ENCODE measurements at places on chromosomes 4 and X.

DNA sequence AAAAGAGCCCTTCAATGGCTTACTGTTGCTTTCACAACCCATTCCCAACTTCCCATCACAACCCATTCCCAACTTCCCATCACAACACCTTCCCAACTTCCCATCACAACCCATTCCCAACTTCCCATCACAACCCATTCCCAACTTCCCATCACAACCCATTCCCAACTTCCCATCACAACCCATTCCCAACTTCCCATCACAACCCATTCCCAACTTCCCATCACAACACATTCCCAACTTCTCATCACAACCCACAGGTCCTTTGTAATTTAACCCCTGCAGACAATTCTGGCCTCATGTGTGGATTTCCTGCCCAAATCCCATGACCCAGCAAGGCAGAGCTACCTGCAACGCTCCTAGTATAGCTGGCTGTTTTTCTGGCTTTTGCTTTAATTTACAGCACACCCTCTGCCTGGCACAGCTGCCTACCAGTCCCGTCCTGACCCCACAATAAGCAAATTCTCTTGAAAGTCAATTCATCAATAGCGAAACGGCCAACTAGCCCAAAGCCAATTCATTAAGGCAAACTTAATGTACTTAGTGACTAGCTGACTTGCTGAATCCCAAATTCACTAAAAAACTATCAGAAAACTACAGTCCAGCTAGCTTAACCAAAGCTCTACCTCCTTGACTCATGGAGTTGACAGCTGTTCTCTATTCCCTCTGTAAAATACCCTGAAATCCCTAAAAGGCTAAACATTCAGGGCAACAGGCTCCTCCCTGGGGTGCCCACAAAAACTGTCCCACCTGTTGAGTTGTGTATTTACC, 75.6 kb downstream of the AFAP1 start:
- no peak for DNase-seq

DNA sequence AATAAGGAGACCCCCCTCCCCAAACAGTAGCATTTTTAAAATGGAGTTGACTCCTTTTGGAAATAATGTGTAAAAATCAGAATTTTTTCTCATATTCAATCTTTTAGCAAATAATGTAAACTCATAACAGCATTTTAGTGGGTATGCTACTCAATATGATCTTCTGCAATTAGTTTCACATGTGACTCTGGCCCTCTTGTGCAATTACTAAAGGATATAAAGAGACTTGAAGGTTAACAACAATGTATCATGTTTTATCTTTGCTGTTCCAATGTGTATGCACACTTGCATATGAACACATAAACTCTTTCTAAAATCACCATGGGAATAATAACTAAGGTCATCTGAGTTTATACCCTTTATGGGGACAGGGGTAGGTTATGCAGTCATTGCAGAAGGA, 39.9 kb upstream of the RXFP1 start:
- DNase-seq: no peak

DNA sequence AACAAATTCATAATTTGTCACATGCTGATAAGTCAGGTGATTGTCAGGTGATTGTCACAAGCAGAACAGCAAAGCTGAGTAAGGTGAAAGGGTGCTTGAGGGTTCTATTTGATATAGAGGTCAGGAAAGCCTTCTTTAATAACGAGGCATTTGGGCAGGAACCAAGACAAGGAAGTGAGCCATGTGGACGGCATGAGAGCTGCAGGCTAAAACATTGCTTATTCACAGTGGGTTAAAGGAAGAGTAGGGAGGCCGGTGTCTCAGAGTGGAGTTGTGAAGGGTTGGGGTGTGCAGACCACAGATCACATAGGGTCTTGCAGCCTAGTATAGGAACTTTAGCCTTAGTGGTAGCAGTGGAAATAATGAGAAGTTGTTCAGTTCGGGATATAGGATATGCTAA, 31.3 kb upstream of the CYP2U1 start:
- no peak for DNase-seq

GRCh38 chr4:96525898-96526297, 686.0 kb downstream of the PDHA2 start:
- no peak for DNase-seq

DNA sequence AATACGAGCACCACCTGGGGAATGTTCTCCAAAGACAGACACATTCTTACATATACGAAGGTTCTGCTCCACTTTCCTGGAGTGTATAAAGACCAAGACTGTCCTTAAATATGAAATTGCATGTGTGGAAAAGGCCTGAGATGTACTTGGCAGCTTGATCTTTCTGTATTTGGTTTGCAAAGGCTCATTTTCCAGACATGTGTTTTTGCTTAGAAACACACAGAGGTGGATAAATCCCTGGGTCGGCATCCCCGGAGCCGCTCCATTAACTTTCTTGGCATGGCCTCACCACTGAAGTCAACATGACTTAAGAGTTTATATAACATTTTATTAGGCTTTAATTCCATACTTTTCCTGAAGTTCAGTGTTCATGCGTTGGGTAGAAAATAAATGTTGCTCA, 239.4 kb downstream of the LDB2 start:
- no peak for DNase-seq

GRCh38 chrX:119398974-119399771, at the start of gene SLC25A43:
Gene SLC25A43, plus strand, starts transcription at chrX:119399336. Its CDS starts 68 bp downstream, at chrX:119399404.
- DNase-seq: peak; percentile 6

- no peak for DNase-seq
Measured at GRCh38 chrX:77444545-77444944, 2.6 kb upstream of the FGF16 start.

- DNase-seq: peak; percentile 37
Measured at GRCh38 chrX:83508006-83508405, at the start of gene POU3F4. Gene POU3F4, plus strand, starts transcription at chrX:83508290. Its CDS starts 35 bp downstream, at chrX:83508325.

DNA sequence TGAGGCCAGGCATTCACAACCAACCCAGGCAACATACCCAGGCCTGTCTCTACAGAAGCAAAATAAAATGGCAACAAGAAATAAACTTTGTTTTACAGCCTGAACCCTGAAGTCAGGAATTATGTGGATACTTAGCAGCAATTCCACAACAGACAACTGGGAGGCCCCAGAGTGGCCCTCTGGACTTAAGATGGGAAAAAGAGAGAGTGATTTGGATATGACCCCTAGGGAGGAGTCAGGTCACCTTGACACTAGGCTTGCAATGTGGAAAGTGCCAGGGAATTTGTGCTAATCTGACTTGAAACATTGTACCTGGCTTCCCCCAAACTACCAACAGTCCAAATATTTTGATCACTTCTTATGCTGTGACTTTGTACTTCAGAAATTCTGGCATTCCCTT, 193.1 kb downstream of the PARM1 start:
- no peak for DNase-seq

- no peak for DNase-seq
Measured at GRCh38 chrX:147072747-147073146, 258.2 kb upstream of the CXorf51A start.

GRCh38 chrX:150763810-150764209, 70.6 kb downstream of the MTMR1 start:
- DNase-seq: no peak

DNA sequence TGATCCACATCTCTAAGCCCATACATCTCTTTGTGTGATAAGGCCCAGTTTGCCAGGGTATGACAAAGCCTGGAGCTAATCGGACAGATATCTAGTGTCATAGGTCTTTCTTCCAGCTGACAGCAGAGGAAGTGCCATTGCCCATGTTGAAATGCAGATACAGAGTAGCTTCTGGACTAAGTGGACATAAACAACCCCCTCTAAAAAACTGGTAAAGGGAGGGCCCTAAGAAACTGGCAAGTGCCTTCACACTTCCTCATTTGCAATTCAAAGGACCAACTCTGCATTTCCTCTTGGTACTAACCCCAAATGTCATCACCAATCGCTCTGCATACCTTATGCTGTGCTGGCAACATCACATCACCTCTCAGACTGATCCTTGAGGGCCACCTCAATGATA, 20.8 kb downstream of the ARHGEF6 start:
- no peak for DNase-seq

GRCh38 chr4:1194010-1194900, 21.9 kb upstream of the SPON2 start:
- no peak for DNase-seq

- no peak for DNase-seq
Measured at GRCh38 chr4:6008766-6009385, 9.4 kb downstream of the C4orf50 start.

DNA sequence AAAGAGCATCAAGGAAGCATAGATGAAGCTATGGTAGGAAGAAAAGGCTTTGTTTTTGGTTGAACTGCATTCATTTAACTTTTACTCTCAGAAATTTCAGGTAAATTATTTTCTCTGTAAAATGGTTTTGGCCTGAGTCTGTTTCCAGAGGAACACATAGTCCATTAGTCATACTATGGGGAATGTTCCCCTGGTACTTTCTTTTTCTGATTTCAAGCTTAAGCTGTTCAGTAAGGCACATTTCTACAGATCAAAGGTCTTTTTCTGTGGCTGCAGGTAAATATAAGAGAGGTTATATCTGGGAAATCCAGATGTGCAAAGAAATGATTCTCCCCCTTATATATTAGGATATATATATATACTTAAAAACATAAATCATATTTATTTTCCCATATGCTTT, 1744.4 kb upstream of the ADGRL3 start:
- no peak for DNase-seq

GRCh38 chr4:184383497-184384055, 90.8 kb downstream of the IRF2 start:
- no peak for DNase-seq

DNA sequence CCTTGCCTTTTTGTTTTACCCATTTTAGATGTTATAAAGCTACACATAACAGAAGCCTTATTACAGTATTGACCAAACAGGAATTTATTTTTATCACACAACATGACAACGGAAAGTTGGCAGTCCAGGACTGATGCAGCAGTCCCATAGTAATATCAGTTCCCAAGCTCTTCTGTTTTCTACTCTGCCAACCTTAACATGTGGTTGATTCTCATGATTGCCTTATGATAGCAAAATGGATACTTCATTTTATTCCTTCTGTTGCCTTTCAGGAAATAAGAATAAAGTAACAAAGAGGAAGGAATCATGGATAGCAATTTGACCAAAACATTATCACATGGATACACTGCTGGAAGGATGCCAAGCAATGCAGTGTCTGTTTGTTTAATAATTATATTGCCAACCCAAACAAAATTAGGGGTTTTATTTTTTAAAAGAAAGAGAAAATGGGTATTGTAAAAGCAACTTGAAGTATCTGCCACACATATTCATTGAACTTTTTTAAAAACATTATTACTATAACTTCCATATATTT, 275.7 kb downstream of the STPG2 start:
- DNase-seq: no peak

DNA sequence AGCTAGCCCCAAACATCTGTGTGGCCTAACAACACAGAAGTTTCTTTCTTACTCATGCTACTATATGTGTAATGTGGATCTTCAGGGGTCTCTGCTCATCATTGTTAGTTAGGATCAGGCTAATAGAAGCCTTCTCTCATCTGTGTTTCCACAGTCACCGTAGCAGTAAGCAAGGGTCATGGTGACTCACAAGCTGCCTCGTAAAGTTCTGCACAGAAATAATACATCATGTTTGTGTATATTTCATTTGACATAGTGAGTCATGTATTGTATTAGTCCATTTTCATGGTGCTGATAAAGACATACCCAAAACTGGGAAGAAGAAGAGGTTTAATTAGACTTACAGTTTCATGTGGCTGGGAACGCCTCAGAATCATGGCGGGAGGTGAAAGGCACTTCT, 38.7 kb downstream of the SLC4A4 start:
- no peak for DNase-seq

- DNase-seq: no peak
Measured at GRCh38 chrX:105488716-105489115, 268.2 kb upstream of the TEX13A start.

Measured in neural crest cell (in vitro differentiated cells).